ENCODE measurements at places on chromosomes 5 and 9.

GRCh38 chr5:36389245-36389644 is 87.5 kb upstream of the RANBP3L start:
- no peak for DNase-seq

DNA sequence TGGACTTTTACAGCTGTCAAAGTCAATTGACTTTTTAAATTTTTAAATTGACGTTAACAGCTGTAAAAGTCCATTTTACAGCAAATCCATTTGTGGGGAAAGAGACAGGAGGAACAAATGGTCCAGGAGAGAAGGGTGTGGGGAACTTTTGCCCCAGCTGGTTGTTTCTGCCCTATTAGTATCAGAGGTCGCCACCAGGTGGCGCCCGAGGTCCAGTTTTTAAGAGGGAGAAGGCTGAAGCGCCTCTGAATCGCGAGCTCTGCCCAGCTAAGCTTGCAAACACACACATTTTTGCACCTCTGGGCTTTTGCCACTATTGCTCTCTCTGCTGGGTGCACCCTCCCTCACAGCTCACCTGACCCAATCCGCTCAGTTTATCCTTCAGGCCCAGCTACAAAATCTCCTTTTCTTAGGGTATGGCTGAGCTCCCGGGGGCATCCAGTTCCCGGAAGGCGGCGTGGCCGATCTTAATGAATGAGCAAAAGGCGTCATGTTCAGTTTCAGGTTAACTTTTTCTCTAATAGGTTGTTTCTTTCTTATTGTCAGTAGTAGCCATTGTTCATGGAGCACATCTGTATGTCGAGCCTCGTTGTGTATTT is 6.3 kb upstream of the TTLL11 start:
- DNase-seq: peak; percentile 86

DNA sequence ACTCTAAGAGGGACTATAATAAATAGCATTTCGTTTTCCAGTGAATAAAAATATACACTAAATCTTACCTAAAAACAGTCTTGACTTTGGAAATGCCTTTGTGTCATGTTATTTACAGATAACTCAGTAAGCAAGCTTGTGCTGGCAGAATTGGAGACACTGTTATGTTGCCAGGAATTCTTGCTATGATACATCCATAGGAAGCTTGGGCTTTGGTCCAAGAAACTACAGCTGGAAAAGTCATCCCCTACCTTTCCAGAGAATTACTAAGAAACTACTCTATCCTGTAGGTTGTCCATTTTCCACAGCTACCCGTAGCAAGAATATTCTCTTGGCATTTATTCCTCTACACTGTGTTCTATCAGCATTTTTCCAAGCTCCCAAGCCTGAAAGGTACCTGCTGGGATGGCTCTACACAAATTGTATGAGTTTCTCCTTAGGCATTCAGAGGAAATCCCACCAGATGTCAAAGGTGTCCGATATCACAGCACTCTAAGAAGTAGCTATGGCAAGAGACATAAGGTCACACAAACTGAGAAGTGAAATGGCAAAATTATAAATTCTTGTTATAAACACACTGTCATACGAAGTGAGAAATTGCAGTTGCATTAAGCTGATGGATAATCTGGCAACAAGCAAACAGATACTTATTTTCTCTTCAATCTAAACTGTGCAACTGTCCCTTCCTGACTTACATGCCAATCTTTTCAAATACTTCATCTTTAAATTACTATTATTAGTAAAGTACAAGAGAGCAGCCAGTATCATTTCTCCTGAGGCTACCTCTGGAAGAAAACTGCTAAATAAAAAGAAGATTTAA is 68.5 kb downstream of the MCTP1 start:
- DNase-seq: no peak

DNA sequence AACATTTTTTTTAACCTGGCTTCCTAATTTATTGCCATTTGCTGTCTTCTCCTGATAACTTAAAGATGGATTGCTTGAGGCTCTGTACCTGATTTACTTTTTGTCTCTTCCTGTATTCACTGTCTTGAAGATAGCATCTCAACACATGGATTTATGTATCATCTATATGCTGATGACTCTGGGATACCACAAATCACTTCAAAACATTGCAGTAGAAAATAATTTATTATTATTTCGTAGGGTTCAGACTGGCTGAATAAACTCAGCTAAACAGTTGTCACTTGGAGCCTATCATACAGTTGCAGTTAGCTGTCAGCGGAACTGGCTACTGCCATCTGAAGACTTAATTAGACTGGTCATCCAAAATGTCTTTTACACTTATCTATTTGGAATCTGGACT is 1025.2 kb upstream of the CDH18 start:
- DNase-seq: no peak

DNA sequence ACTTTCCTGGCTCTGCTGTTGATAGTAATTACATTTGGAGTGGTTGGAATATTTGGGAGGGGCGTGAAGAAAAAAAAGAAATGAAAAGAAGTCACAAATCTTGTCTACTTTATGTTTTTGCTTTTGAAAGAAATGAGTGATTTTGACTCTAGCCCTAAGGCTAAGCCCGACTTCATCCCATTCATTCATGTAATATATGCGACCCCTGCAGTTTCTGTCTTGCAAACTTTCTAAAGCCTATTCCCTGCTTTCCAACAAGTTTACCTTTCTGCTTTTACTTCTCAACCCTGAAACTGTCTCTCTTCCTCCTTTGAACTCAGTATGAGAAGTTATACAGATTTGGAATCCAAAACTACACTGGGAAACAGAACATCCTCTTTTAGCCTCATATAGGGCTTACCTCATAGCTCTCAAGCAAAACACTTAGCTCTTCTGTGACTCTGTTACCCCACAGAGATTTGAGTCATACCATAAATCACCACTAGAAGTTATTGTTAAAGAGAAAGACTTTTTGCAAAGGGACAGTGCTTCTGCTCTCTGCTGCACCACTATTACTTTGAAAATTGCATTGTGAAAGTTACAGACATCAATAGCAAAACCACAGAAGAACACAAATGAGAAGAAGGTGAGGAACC is 1.6 kb downstream of the CFAP95 start:
- DNase-seq: peak; percentile 13

DNA sequence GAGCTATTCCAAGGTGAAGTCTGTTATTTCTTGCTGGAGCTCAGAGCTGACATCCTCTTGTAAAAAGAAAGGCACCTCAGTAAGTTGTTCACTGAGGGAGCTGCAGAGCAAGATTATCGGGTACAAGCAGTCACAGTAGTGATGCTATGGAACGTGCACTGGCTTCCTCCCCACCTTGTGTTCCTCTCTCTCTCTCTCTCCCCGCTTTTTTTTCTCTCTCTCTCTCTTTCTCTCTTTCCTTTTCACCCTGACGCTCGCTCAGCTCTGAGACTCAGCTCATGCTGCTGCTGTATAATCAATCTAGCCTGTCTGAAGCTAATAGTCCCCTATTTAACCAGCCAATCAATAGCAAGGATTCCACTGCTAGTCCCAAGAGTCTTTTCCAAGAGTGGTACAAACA is 587.6 kb upstream of the CDH18 start:
- DNase-seq: no peak

GRCh38 chr9:130349398-130349797 is 83.8 kb downstream of the HMCN2 start:
- DNase-seq: no peak

GRCh38 chr9:113356686-113357292 is 7.4 kb downstream of the BSPRY start:
- DNase-seq: no peak

GRCh38 chr5:38996123-38996522 is 78.1 kb downstream of the RICTOR start:
- no peak for DNase-seq

GRCh38 chr5:89106480-89106879 is 223.5 kb upstream of the MEF2C start:
- no peak for DNase-seq

GRCh38 chr5:83172011-83172410 is 94.7 kb downstream of the XRCC4 start:
- no peak for DNase-seq

GRCh38 chr5:178383919-178384815 is 151.6 kb upstream of the PHYKPL start:
- DNase-seq: no peak

- DNase-seq: no peak
Measured at GRCh38 chr9:80836013-80836412, 853.3 kb downstream of the TLE1 start.

GRCh38 chr5:50711280-50711679 is 44.8 kb downstream of the PARP8 start:
- DNase-seq: peak; percentile 1

GRCh38 chr5:14408969-14409586 is 172.5 kb upstream of the OTULINL start:
- no peak for DNase-seq

DNA sequence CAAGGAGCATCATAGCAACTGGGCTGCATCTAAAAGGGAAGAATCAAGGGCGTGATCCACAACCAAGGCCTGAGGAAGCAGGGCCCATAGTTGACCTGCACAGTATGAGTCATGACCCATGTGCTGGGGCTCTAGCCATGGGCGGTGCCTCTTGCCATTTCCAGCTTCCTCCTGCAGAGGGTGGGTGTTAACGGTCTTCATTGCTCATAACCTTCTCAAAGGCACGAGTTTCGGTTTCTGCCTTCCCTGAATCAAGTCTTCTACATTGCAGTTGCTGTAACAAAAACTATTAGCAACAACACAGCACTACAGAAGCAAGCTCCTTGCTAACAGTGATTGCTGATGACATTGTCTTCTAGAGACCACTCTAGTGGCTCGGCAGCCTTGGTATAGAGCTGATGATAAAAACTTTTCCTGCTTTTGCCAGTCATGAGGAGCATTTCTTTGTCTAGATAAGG is 66.9 kb downstream of the CTSL start:
- peak; percentile 10 for DNase-seq

Measured in midbrain (tissue), 1 donor.